Activated naive CD4-positive, alpha-beta T cell treated with anti-CD3 and anti-CD28 coated beads, Interleukin-2, amount 10 ng/mL, durations not matched to agents 7 days and 5 days (primary cell): ENCODE measurements at places on chromosomes 13 and 19.

GRCh38 chr19:8025316-8025715, 19.9 kb upstream of the ELAVL1 start:
- H3K27ac ChIP-seq = no peak overlapping the region
- no peaks in the 10 kb centered on the region for H3K36me3 ChIP-seq
- no peak for DNase-seq
- no peak overlapping the region for H3K4me3 ChIP-seq
- H3K4me1 ChIP-seq = no peaks in the 10 kb centered on the region
- peaks cover 4% of the 10 kb centered on the region for H3K27me3 ChIP-seq

DNA sequence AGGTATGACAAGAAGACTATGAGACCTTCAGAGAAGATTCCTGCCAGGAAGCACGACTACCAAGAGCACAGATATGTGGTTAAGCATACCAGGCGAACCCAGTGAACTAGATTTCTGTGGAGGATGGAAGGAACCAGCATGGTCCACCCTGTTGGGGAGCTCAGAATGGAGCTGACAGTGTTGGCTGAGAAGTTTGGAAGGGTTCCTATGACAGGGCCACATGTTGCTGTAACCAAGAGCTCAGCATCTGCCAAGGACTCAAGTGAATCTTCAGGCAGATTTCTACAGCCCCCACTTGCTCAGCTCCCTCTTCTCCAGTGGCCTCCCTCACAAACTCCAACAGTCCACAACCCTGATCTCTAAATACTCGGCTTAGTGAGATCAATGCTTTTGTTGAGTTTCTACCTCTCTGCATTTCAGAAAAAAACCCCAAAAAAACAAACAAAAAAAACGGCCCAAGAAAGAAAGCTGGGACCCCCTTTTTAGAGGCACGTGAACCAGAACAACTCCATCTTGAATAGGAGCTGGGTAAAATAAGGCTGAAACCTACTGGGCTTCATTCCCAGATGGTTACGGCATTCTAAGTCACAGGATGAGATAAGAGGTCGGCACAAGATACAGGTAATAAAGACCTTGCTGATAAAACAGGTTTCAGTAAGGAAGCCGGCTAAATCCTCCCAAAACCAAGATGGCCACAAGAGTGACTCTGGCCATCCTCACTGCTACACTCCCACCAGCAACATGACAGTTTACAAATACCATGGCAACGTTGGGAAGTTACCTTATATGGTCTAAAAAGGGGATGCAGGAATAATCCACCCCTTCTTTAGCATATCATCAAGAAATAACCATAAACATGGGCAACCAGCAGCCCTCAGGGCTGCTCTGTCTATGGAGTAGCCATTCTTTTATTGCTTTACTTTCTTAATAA, 691.1 kb downstream of the UQCRFS1 start:
- DNase-seq = no peak
- H3K27ac ChIP-seq = no peak overlapping the region
- no peaks in the 10 kb centered on the region for H3K4me1 ChIP-seq
- H3K27me3 ChIP-seq = no peaks in the 10 kb centered on the region

DNA sequence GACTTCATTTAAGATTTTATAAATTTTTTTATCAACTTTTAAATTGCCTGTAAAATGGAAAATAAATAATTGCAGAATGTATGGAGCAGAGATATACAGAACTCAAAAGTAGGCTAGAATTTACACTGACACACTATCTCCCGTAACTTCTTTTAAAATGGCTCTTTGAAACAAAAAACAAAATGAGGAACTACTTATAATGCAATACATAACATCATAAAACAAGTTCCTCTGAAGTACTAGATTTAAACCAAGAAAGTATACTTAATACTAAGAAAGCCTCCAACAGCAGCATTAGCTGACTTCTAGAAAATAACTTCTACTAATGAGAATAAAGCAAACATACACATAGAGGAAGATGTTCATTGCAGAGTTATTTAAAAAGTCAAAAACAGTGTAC, 17.0 kb downstream of the RBM26 start:
- H3K27ac ChIP-seq = no peak overlapping the region
- H3K4me1 ChIP-seq = peaks cover 56% of the 10 kb centered on the region
- no peak for DNase-seq
- H3K27me3 ChIP-seq = no peaks in the 10 kb centered on the region
- no peak overlapping the region for H3K4me3 ChIP-seq

DNA sequence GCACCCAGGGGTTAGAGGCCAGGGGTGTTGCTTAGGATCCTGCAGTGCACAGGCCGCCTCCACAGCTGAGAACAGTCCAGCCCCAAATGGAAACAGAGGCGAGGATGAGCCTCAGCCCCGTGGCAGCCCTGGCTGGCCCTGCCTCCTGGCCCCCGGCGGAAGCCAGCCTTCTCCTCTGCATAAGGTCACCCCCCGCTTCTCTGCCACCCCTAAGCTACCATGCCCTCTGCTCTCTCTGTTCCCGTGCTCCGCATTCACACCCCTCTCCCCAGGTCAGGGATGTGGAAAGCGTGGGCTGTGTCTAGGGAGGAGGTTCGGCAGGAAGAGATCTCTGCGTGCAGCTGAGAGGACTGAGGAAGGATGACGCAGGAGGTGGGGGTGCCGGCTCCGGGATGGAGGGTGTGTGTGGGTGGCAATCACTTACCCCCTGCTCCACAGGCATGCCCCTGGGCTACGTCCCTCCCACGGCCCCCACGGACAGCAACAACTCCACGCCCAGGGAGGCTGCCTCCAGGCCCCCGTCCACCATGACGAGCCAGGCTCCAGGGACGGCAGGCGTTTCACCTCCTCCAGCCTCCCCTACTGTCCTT, 6.0 kb downstream of the SSC5D start:
- no peak overlapping the region for H3K27ac ChIP-seq
- no peaks in the 10 kb centered on the region for H3K4me1 ChIP-seq
- DNase-seq = no peak

- DNase-seq = no peak
- no peaks in the 10 kb centered on the region for H3K4me1 ChIP-seq
- no peak overlapping the region for H3K27ac ChIP-seq
- H3K27me3 ChIP-seq = no peaks in the 10 kb centered on the region
- no peaks in the 10 kb centered on the region for H3K36me3 ChIP-seq
These were observed 408.4 kb downstream of the SPRY2 start for GRCh38 chr13:79932556-79932955.

DNA sequence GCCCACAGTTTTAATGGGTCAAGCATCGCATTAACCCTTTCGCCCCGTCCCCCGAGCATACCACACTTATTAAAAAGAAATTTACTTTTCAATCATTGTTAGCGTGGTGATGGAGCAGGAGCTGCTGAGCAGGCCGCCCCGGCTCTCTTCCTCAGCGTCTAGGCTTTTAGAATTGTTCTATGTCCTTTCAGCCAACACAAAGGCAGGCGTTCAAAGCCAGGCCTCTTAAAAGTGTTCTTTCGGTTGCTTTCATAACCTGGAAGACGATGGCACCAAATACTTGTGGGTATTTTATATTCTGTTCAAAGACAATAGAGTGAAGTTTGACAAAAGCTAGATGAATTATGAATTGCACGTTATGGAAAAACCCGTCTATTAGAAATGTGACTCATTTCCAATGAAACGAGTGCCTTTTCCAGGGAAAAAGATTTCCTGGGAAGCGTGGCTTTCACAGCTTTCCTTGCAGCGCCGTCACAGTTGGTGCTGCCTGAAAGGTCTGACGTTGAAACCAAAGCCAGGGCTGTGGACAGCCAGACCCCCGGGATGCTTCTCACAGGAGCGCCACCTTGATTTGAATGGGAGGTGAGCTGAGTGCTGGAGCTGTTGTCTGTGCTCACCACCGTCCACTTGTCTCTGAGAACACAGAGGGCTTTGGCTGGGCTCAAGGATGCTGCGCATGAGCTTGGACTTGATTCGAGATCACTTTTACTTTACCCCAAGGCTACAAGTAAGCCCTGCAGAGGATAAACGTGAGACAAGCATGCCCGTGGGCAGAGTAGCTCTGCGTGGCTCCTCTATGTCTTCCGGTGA, 78.8 kb downstream of the SOX1 start:
- H3K27ac ChIP-seq = no peak overlapping the region
- DNase-seq = no peak
- H3K4me1 ChIP-seq = no peaks in the 10 kb centered on the region
- no peaks in the 10 kb centered on the region for H3K36me3 ChIP-seq
- no peak overlapping the region for H3K4me3 ChIP-seq

DNA sequence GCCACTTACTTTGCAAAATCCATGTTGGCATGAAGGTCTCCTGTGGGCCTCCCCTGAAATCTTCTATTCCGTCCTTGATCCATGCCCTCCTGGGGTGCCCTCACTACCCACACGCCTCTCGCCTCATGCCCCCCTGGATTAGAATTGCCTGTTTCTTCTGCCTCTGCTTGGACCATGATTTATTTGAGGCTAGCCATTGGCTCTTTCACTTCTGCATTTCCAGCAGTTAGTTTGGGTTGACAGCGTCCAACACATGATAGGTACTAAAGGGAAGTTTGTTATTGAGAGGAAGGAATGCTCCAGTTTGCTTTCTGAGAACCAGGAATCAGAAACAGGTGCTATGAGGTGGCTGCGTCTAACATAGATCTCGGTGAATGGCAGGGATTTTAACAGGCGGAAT, 30.5 kb upstream of the TPTE2 start:
- H3K27me3 ChIP-seq = peaks cover 23% of the 10 kb centered on the region
- no peak for DNase-seq
- peaks cover 14% of the 10 kb centered on the region for H3K4me1 ChIP-seq
- H3K36me3 ChIP-seq = no peaks in the 10 kb centered on the region
- no peak overlapping the region for H3K4me3 ChIP-seq

GRCh38 chr19:33035461-33035860, 29.2 kb downstream of the RHPN2 start:
- DNase-seq = no peak
- peaks cover 14% of the 10 kb centered on the region for H3K4me1 ChIP-seq
- no peak overlapping the region for H3K4me3 ChIP-seq
- H3K36me3 ChIP-seq = peaks cover 7% of the 10 kb centered on the region
- no peaks in the 10 kb centered on the region for H3K27me3 ChIP-seq
- H3K27ac ChIP-seq = no peak overlapping the region

DNA sequence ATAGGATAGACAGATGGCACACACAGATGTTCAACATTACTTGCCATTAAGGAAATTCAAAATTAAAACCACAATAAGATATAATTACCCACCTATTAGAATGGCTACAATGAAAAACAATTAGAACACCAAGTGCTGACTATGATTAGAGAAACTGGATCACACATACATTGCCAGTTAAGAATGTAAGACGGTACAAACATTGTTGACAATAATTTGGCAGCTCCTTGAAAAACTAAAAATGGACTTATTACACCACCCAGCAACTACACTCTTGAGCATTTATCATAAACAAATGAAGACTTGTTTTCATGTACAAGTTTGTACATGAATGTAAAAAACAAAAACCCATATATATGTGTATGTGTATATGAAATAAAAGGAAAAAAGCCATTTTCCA, 13.7 kb downstream of the ZNF461 start:
- no peak overlapping the region for H3K4me3 ChIP-seq
- no peak overlapping the region for H3K27ac ChIP-seq
- no peaks in the 10 kb centered on the region for H3K27me3 ChIP-seq
- no peaks in the 10 kb centered on the region for H3K4me1 ChIP-seq
- no peak for DNase-seq

DNA sequence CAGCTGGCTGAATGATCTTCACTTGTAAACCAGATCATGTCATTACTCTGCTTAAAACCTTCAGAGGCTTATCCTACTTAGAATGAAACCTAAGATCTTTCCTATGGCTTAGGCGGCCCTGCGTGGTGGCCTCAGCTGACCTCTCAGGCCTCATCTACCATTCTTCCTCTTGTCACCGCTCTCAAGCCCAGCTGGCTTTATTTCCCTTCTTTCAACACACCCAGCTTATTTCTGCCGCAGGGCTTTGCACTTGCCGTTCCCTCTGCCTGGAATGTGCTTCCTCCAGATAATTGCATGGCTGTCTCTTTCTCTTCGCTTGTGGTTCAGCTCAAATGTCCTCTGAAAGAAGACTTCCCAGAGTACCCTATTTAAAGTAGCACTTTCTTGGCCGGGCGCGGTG, 3.6 kb upstream of the ASF1B start:
- no peak overlapping the region for H3K4me3 ChIP-seq
- peaks cover 17% of the 10 kb centered on the region for H3K36me3 ChIP-seq
- H3K27ac ChIP-seq = no peak overlapping the region
- H3K4me1 ChIP-seq = peaks cover 48% of the 10 kb centered on the region

GRCh38 chr13:42553098-42554046, 20.6 kb upstream of the TNFSF11 start:
- H3K4me3 ChIP-seq = no peak overlapping the region
- no peak overlapping the region for H3K27ac ChIP-seq
- H3K27me3 ChIP-seq = peaks cover 5% of the 10 kb centered on the region
- no peaks in the 10 kb centered on the region for H3K4me1 ChIP-seq
- DNase-seq = no peak
- H3K36me3 ChIP-seq = no peaks in the 10 kb centered on the region

DNA sequence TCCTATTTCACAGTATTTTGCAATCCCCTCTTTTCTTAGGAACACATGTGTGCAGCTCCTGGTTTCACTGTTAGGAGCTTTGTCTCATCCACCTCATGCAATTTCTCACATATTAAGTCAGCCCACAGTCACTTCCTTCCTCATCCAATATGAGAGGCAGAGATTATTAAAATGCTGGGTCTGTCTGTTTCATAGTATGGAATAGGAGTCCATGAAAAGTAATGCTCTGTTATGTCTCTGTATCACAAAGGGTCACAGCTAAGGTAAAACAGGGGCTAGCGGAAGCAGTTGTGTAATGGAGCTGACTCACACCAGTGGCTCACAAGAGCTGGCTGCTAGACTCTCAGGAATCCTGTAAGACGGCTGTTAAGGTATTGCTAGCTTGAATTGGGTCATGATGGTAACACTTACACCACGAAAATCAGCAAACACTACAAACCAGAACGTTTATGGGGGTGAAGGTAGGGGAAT, 216.5 kb downstream of the EFNB2 start:
- no peaks in the 10 kb centered on the region for H3K36me3 ChIP-seq
- H3K27me3 ChIP-seq = no peaks in the 10 kb centered on the region
- H3K27ac ChIP-seq = no peak overlapping the region
- no peak for DNase-seq
- no peaks in the 10 kb centered on the region for H3K4me1 ChIP-seq

GRCh38 chr13:78465250-78465649, 138.1 kb downstream of the POU4F1 start:
- DNase-seq = no peak
- no peak overlapping the region for H3K4me3 ChIP-seq
- H3K4me1 ChIP-seq = no peaks in the 10 kb centered on the region
- H3K36me3 ChIP-seq = no peaks in the 10 kb centered on the region

- no peaks in the 10 kb centered on the region for H3K36me3 ChIP-seq
- no peaks in the 10 kb centered on the region for H3K27me3 ChIP-seq
- H3K4me1 ChIP-seq = no peaks in the 10 kb centered on the region
- no peak overlapping the region for H3K4me3 ChIP-seq
These were observed 140.6 kb downstream of the LHFPL6 start for GRCh38 chr13:39462428-39462827.
